ENCODE measurements at places on chromosomes 13 and 19.

DNA sequence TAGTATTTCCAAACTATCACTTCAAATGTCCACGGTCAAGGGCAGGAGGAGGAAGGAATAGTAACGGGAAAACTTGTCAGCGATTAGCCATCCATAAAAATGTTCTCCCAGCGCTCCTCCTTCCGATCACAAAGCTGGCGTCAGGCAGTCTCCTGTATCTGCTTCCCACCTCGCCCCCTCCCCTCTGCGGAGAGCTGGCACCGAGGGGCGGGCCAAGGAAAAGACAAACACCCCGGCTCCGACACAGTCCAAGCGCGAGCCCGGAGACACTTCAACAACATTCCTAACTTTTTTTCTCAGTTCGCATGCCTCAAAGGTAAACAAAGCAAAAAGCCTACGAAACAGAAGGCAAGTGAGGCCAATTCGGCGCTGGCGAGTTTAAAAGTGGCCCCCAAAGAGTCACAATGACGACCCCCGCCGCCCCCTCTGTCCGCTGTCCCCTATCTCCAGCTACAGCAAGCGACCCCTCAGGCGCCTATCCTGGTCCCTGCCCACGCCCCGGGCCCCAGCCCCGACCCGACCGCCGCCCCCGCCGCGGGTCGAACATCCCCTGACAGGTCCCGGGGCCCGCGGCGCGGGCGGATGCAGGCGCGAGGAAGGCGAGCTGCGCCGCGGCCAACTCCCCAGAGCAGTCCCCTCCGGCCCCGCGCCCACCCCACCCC, 736 bp downstream of the SMAD9 start:
- DNase-seq: peak; percentile 33

- DNase-seq: no peak
Observed at GRCh38 chr13:82259284-82259683, 1623.0 kb downstream of the SLITRK1 start.

- no peak for DNase-seq
Observed at GRCh38 chr19:4279267-4279529, 132 bp downstream of the SHD start.

GRCh38 chr13:28636677-28637317, 22.1 kb upstream of the POMP start:
- DNase-seq: peak; percentile 54

DNA sequence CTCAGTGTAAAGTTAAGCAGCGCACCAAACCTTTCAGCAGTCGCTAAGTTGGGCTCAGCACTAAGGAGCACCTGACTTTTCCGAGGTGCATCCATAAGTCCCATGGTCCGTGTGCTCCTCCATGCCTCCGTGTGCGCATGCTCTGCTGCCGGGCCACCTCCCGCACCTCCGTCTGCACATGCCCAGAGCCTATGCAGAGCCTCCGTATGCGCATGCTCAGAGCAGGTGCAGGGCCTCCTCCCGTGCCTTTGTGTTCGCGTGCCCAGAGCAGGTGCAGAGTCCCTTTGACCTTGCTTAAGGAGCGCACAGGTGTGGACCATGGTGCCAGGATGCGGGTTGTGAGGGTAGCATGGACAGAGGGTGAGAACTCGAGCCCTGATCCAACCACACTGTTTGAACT, 46.0 kb downstream of the ATP11A start:
- DNase-seq: no peak

GRCh38 chr19:18262144-18262543, 12.1 kb downstream of the IQCN start:
- no peak for DNase-seq

DNA sequence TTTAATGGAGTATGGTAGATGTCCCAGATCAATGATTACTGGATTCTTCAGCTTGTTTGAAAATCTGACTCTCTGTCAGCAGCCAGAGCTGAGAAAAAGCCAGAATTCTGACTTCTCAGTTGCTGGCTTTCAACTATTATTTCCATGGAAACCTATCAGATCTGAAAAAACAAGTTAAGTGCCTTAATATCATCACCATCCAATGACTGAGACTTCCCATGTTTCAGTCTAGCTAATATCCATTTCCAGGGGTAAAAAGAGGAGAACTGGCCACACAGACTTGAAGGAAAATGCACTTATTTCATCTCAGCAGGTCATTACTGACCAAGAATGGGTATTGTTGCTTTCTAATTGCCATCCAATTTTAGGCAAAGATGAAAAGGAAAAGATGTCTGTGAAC, 75.2 kb downstream of the TNFSF11 start:
- no peak for DNase-seq

DNA sequence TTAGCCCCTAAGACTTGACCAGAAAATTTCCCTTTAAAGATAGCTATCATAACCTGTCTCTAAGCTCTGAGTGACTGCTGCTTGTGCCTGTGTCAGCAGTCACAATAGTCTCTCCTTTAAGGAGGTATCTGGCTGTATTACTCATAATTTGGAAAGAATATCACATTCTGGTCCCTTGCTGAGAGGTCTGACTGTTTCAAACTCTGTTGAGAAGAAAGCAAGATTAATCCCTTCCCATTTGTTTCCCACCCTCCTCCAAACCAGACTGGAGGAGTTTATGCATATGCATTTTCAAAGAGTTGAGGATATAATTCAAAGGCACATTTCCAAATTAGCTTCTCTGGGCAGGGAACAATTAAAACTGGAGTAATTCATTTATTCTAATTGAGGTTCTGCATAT, 2.3 kb downstream of the HTR2A start:
- DNase-seq: no peak

DNA sequence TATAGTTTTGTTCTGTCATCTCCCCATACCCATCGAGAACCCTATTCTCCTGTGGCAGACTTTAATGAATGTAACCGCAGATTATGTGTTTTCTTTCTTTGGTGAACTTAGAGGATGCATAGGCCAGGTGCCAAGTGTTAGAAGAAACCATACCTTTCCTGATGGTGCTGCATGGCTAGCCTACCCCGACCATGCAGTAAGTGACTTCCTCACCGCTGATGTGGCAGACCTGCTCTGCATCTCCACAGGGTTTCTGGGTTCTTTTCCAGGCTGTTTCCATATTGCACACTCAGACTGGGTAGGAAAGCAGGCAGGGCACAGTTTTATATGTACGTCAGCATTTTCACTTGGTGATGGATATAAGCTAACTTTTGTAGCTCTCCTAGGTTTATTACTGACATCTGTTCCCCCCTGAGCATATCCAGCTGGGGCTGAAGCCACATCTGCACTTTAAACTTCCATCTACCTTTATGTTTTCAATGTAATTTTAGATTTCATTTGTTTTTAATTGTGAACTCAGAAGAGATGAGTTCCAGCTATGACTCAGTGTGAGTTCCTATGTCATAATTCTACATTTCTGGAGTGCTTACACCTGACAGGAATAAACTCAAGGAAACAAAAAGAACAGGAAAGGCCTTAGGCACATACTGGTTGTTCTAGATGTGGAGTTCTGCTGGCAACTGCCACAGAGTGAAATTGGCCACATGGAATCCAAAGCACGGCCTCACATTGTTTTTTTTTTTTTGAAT, 42.3 kb downstream of the LRCH1 start:
- DNase-seq: no peak

DNA sequence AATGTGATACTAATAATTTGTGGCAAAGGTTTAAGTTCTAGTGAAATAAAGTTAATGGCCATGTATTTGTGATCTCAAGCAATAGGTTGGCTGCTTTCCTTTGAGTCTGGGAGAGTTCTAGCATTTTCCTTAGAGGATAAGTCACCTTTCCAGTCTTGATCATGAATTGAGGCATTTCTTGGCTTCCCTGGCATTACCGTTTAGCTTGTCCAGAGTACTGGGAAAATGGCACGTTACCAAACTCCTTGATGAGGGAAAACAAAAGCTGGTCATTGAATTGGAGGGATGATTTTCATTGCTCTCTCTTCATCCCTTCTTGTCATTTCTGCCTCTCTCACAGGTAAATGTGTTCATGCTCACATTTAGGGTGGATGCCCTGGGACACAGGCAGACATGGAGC, 34.0 kb upstream of the SPRY2 start:
- DNase-seq: no peak

DNA sequence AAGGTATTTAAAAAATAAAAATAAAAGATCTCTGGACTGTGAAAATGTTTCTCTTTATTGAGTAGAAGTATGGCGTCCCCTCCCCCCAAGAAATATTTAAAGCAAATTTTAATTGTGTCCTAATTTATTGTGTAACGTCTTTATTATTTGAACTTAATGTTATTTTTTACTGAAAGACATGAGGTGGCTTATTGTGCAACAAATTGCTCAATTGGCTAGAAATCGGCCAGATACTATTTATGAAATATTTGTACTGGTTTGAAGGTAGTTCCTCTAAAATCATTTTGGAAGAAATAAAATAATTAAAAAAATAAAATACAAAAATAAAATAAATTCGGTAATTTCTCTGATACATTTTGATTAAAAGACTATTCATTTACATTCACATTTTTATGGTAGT, 162.3 kb downstream of the DACH1 start:
- no peak for DNase-seq

DNA sequence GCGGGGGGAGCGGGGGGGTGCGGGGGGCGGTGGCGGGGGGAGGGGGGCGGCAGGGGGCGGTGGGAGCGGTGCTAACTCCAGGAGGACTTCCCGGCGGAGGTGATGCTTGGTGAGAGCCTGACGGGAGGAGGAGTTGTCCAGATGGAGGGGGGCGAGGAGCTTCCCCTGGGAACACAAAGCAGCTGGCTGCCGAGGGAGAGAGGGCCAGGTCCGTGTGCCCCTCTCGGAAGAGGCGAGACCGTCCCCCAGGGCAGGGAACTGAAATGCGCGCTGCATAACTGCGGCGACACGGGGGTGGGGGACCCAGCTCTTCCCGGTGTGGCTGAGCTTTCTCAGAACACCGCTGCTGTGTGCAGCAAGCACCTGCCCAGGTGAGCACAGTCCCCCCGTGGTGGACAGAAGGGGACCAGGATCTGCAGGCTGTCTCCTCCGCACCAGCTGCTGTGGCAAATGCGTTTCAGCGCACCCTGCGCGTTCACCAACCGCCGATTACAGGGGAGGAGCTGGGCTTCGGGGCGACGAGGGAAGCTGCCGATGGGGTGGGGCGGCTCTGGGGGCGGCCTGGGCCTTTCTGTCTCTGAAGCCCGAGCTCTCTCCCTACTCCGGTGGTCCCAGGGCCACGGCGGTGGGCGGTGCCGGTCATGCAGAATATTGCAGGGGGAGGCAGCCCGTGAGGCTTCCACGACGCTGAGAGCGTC, 54.7 kb upstream of the F7 start:
- DNase-seq: no peak

GRCh38 chr13:95516021-95516420, 36.5 kb upstream of the CLDN10 start:
- no peak for DNase-seq

GRCh38 chr19:56572589-56572988, 5.3 kb downstream of the ZNF470 start:
- DNase-seq: no peak

DNA sequence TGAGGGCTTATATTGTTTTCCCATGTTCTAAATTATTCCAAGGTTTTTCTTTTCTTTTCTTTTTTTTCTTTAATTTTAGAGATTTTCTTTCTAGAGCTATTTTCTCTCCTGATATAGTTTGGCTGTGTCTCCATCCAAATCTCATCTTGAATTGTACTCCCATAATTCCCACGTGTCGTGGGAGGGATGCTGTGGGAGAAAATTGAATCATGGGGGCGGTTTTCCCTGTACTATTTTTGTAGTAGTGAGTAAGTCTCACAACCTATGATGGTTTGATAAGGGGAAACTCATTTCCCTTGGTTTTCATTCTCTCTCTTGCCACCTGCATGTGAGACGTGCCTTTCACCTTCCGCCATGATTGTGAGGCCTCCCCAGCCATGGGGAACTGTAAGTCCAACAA, 1906.4 kb upstream of the PRR20A start:
- DNase-seq: no peak

GRCh38 chr19:49968279-49968922, 7.4 kb upstream of the SIGLEC11 start:
- no peak for DNase-seq

DNA sequence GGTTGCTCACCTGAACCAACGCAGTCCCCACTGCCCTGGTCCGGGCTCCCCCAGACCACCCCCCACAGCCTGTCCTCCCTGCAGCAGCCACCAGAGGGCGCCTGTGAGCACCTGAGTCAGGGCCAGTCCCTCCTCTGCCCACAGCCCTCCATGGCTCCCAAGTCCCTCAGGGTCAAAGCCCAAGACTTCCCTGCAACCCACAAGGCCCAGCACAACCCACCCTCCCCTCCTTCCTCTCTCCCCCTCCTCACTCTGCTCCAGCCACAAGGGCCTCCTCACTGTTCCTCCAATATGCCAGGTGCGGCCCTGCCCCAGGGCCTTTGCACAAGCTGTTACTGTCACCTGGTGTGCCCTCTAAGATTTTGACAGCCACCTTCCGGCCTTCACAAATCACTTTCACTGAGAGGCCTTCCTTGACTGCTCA, 10.9 kb downstream of the GNA15 start:
- peak; percentile 43 for DNase-seq

GRCh38 chr19:4991996-4992698, 23.2 kb downstream of the KDM4B start:
- no peak for DNase-seq

DNA sequence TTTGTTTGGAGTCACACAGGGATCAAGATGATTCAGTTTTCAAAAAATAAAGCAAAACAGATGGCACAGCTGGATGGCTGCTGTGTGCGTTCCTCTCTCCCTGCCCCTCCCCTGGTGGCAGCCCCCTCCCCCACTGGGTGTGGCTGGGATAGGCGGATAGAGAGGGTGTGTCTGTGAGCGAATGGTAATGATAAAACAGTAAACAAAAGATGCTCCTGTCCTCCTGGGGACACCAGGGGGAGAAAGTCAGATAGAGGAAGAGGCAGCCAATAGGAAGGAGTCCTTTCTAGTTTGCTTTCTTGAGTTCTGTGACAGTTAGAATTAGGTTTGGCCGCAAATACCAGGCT, 6.5 kb downstream of the TMEM255B start:
- DNase-seq: no peak

GRCh38 chr13:59691501-59692066, 472.1 kb downstream of the DIAPH3 start:
- DNase-seq: no peak

DNA sequence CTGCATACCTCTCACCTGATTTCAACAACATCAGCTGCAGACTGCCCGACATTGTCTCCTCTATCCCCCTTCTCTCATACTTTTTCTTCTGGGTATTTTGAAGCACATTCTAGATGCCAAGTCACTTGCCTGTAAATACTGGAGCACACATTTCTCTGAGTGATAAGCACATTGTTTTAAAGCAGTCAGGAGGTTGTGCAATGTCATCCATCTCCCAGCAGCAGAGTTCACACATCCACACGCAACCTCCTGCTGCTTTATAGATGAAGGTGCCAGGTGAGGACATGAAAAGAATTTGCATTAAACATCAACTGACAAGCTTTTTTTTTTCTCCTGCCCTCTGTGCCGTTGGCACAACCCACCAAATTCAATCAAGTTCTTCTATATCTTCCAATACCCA, 5.5 kb downstream of the UPK1A start:
- no peak for DNase-seq

- DNase-seq: peak; percentile 68
Observed at GRCh38 chr19:17289489-17289888, 7.8 kb downstream of the ANKLE1 start.

- DNase-seq: no peak
Observed at GRCh38 chr13:27355894-27356293, 68.5 kb upstream of the GTF3A start.

GRCh38 chr13:31121379-31122140, 40.1 kb downstream of the HSPH1 start:
- no peak for DNase-seq

Data from colonic mucosa (tissue), 4 donors.